ENCODE measurements at places on chromosomes 3 and 15.

- DNase-seq: no peak
These were observed at the start of gene ADAMTSL3 for GRCh38 chr15:83653639-83654378. TSS of gene ADAMTSL3 (plus strand) at chr15:83654123. CDS start at chr15:83655762, 1,639 bp downstream.

GRCh38 chr3:141326123-141326522, 42.2 kb upstream of the ZBTB38 start:
- DNase-seq: no peak

- DNase-seq: no peak
These were observed 15.4 kb upstream of the BFSP2 start for GRCh38 chr3:133384331-133385027.

GRCh38 chr3:110900576-110900975, 171.0 kb upstream of the NECTIN3 start:
- peak; percentile 23 for DNase-seq

- DNase-seq: no peak
These were observed 110.1 kb upstream of the CTDSPL start for GRCh38 chr3:37751537-37751936.

All from HS-27A (cell line).